ENCODE measurements at places on chromosomes 16 and 17. TPM values are rescaled to one million over a fixed set of nuclear protein-coding genes. Genes with fewer than 3 reads are reported as not detected.

DNA sequence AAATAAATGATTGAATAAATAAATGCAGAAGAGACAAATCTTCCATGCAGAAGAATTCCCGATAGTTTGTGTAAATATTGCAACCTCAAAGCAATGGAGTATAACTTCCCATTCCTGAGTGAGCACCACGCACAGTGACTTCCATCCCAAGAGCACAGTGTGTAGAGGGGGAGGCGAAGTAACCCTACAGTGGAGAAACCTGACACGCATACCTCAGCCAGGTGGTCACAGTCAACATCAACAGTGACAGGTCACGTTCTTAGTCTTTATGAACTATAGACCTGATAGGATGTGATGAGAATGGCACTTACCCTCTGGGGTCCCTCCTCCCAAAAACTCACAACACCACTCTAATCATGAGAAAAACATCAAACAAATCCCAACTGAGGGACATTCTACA is 111.6 kb downstream of the DYNLRB2 start:
- no peak for DNase-seq

- no peak for DNase-seq
Measured at GRCh38 chr17:44187131-44187899, 543 bp downstream of the TMUB2 start.

DNA sequence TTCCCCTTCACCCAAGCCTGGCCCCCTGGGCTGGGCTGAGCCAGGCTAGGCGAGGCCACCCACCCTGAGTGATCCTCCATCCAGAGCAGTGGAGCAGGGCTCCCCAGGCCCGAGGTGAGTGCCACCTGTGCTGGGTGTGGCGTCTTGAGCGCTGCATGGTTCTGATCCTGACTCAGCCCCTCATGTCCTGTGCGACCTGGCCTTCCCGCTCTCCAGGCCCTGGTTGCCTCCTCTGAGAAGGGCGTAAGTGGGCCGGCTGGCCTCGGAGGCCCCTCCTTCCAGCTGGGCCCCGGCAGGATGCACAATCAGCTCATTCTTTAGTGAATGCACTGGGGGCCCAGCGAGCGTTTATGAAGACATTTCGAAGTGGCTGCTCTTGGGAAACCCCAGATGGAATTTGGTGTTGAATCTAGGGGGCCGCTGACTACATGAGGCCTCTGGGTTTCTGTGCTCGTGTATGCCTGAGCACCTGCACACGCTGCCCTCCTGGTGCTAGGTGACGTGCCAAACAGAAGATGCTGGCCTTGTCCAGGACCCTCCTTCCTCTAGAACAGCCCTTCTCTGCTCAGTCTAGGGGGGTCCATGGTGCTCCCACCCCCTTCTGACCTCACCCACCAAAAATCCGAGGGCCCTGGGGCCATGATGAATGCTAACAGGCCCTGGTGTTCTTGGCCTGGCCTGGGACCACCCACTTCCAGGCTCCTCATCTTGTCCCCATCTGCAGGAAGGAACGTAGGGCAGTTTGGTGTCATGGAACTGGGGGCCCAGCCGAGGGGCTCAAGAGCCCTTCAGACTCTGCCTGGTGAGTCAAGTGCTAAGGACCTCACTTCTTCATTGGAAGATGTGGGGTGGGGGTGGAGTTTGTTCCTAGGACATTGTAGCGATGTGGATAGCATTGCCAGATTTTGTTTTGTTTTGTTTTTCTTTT is 3.6 kb upstream of the TMEM92 start:
- no peak for DNase-seq

DNA sequence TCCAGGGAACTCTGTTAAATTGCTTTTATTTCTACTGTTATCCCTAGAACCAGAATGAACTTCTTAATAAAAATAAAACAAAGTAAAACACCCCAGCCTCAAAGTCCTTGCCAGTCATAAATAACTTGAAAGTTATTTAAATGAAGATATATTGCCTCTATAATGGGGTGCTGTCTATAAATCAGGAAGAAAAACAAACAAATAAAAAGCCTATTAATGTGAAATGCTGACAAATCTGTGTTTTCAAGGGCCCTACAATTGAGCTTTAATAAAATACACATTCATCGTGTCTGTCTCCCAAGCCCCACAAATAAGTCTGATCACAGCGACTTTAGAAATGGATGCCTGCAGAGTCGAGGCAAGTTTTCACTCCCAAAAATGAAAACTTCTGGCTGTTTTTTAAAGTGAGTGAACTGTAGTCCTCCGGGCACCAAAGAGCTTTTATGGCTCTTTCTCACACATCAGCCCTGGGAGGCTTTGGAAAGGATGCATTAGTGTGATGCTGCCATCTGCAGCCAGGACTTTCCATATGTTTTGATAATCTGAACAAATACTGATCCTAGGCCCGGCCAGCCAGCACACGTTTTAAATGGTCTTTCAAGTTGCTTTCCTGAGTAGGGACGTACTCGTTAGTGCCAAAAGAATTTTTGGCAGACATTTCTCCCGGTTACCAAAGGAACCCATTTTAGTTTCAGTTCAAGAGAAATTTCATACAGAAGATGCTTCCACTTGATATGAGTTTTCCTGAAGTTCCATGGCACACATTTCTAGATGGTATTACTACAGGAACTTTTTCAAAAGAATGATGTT is 16.3 kb downstream of the NACA2 start:
- peak; percentile 65 for DNase-seq

- no peak for DNase-seq
Measured at GRCh38 chr16:1961651-1962067, 2.3 kb downstream of the NDUFB10 start.

DNA sequence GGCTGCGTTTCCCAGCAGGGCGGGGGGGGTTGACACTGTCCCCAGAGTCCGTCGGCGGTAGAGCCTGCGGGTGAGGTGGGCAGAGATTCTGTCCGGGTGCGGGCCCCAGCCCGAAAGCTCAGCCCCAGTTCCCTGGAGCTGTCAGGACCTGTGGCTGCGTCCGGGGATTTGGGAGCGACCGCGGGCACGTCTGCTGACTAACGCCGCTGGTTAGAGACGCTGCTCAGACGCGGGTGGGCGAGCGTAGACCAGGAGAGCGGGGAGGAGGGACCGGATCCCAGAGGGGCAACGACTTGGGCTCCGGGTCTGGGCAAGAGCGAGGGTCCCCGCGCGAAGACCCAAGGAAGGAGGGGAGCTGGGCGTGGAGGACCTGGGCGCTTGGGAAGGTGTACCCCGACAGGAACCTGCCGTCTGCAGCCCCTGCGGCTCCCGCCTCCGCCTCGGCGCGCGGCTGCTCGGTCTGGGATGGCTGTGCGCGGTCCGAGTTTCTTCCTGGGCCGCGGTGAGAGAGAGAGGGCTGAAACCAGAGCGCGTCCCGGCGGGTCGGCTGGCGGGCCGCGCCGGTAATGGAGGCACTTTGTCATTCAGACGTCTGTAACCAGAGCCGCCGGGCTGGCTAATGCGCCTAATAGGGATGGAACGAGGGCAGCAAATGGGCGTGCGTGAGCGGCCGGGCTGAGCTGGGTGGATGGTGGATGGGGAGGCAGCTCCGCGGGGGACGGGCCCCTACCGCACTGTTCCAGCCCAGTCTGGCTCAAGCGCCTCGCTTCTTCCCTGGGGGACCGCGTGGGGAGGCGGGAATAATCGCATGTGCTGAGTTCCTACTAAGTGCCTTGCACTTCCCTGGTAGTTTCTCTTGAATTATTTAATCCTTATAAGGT is 2.3 kb downstream of the NGFR start:
- no peak for DNase-seq

The SBK1 gene
- total RNA-seq, result not detected

DNA sequence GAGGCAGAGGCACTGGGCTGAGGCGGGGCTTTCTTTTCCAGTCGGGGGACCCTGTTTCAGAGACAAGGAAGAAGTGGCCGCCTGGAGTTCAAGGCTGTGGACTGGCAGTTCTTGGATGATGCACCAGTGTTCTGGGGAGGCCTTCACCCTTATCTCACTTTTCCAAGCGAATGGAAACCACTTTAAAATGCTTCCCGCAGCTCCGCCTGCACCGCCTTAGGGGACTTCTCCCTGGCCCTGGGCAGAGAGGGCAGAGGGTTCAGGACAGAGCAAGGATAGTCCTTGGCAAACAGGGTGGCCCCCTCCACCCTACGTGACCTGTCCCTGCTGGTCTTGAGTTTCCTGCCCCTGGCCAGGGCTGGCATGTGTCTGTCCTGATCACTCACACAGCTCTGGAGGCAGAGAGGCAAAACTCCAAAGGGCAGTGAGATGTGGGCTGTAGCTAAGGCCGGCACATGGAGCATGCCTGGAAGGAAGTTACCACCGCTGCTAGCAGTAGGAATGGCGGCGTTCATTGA is 20.6 kb downstream of the RTN4RL1 start:
- DNase-seq, result no peak

DNA sequence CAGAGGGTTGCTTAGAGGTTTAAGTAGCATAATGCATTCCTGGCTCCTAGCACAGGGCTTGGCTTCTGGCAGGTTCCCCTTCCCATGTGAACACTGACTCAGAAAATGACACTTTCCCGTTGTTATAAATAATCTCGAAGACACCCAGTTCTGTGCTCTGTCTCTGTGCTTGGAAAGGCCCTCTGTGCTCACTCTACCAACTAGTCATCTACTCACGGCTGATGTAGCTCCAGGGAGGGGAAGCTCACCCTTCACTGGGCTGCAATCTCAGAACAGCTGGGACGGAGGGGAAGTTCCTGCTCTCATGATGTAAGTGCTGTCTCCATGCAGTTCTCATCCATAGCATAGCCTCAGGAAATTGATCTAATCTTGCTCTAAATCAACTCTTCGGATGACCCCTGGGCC is 230.5 kb upstream of the ASIC2 start:
- no peak for DNase-seq

DNA sequence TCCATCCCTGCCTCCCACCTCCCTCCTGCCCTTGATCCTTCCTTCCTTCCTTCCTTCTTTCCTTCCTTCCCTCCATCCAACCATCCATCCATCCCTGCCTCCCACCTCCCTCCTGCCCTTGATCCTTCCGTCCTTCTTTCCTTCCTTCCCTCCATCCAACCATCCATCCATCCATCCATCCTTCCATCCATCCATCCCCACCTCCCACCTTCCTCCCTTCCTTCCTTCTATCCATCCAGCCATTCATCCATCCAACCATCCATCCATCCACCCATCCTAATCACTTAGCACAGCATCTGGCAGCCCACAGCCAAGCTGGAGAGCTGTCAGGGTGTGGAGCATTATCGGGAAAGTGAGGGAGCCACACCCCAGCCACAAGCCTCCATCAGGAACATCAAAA is 54.5 kb downstream of the TK2 start:
- DNase-seq, result no peak

The TACO1 gene
- total RNA-seq, result 28.1 TPM

DNA sequence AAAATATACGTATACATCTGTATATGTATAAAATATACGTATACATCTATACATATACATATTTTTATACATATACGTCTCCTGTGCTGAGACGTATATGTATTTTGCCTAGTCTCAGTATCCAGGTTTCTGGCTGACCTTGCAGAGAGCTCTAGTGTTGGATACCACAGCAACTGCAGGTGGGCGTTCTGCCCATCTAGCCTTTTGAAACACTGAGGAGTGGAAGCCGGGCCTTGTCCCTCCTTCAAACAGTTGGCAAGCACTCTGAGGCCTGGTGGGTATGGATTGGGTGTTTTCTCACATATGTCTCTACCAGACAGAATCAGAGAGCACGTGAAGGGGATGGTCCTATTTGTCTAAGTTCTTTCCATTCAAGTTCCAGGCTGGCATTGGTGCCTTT is 39.4 kb upstream of the MRC2 start:
- no peak for DNase-seq

GRCh38 chr16:3690980-3691720 is 26.2 kb downstream of the TRAP1 start:
- DNase-seq, result no peak

GRCh38 chr17:28474111-28474531 is 677 bp downstream of the SLC13A2 start:
- no peak for DNase-seq

Data from H4 (cell line).